Glutamatergic neuron (in vitro differentiated cells): ENCODE measurements at places on chromosomes 1 and 21.

- DNase-seq: no peak
Observed at GRCh38 chr1:214155987-214156625, 124.9 kb upstream of the SMYD2 start.

DNA sequence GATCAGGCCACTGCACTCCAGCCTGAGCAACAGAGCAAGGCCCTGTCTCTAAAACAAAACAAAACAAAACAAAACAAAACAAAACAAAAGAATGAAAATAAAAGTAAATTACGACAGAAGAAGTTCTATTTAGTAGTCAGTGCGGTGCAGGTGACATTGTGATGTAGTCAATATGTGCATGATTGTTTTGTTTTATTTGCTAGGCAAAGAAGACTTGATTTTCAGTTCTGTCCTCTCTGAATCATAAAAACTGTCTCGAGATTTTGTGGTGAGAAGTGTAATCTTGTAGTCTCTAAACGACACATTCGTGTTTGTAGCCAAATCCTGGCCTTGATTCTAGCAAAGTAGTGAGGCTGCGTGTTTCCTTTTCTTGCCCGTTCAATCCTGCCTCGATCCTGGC lies 23.5 kb downstream of the PEX14 start:
- DNase-seq: no peak

DNA sequence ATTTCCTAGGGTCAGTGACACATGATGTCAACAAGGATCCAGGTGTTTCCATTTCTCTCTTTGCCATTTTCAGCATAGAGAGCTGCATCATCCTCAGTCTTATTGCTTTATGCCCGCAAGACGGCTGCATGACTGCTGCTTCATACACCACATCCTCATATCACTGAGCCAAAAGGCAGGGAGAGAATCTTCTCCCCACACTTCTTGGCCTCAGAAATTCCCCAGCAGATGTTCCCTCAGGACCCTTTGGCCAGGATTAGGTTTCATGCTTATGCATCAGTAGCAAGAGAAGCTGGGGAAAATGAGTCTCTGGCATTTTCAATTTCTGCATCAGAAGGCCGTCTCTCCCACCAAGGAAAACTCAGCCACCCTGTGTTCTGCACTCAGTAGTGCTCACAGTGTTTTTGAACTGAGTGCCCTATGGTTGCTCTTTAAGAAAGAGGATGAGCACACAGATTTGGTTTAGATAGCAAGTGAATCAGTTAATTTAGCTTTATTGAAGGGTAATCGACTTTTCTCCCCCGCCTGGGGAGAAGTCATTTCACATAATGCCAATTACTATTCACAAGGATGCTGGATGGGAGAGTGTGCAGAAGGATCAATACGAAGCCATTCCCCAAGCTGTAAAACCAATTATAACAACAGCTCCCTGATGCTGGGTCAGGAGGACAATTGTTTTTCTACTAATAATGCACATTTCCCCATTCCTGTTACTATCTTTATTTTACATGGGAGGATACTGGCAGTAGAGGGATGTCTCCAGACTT lies 360.2 kb downstream of the HHIPL2 start:
- DNase-seq: no peak

DNA sequence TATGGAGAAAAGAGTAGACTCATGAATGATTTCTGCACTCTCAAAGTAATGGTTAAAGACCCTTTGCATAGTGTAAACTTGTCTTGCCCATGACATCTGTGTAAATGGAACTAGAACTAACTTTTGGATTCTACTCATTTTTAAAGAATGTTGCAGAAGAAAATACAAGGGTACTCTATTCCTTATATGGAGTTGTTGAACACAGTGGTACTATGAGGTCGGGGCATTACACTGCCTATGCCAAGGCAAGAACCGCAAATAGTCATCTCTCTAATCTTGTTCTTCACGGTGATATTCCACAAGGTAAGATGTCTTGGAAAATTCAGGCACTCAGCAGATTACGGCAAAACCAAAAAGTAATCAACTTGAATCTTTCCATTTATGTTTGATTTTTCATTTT lies 19.8 kb downstream of the CCT8 start:
- no peak for DNase-seq

GRCh38 chr21:45041351-45041805 lies 33.0 kb upstream of the ADARB1 start:
- DNase-seq: no peak

DNA sequence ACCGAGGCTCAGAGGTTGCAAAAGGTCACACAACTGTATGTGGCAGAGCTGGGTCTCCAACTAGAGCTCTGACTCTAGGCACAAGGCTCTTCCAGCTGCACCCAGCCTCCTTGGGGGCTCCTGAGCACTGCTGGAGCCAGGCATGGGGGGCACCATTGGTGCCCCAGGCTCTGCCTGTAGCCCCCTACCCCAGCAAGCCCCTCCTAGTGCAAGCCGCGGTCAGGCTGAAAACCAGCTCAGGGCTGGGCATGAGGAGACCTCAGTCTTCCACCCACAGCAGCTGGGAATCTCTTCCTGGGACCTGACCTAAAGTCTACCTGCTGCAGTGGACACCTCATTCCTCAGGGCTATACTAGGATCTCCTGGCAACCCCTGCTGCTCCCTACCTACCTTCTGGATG lies 14.6 kb downstream of the TNNT2 start:
- DNase-seq: no peak

DNA sequence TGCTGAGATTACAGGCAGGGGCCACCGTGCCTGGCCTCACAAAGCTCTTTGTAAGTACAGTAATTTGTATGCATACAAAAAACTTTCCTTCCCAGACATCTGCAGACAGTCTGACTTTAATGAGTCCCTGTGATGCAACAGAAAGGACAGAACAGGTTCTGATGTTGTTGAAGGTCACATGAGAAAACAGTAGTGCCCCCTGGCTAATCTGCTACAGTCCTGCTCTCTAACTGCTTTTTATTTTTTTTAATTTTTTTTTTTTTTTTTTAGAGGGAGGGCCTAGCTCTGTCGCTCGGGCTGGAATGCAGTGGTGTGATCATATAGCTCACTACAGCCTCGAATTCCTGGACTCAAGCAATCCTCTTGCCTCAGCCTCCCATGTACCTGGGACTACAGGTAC lies 36.7 kb downstream of the ACBD3 start:
- no peak for DNase-seq
